ENCODE measurements at places on chromosomes 2 and 18.

- DNase-seq: no peak
Observed at GRCh38 chr2:216915557-216916150, 55.8 kb upstream of the TNP1 start.

- DNase-seq: no peak
Observed at GRCh38 chr2:138155304-138155703, 191.0 kb downstream of the HNMT start.

GRCh38 chr2:72822794-72823193 lies 3.0 kb downstream of the EXOC6B start:
- no peak for DNase-seq

DNA sequence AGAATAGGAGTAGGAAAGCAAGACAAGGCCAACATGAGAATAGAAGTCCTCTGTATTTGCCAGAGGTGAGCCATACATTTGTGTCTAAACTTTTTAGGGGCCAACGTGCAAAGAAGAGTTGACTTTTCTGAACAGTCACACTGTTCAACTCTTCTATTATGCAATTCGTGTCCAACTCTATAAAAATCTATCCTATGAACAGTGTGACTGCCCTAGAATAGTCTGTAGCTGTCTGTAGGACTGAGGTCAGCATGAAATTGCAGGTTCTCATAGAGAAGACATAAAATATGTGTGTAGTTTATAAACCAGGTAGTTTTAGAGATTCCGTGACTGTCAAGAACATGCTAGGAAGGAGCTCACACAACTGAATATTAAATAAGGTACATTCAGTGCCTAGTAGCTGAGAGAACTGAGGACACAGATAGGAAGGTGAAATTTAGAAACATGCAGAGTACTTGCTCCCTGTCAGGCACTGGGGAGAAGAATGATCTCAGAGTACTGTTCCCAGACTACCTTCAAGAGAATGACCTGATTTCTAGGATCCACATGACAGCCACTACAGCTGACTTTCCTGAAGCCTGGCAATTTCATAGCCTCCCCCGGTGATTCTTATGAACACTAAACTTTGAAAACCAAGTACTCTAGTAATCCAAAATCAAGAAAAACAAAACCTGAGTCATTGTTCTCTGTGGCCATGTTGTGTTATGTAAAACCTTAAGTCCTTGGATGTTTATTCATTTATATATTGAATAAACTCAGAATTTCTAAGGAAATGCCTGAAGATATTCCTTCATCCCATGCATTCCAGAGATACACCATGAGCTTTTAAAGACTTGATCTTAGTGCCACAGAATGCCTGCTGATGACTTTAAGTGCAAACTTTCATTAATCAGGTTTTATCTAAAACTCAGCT lies 201.5 kb upstream of the BOD1L2 start:
- DNase-seq: no peak

All from DMS79 treated with DMSO at 0.1 percent for 48 hours (cell line).